ENCODE measurements at places on chromosomes 2 and 18.

GRCh38 chr2:229410264-229410663, 139.2 kb upstream of the PID1 start:
- no peak for DNase-seq

- DNase-seq, result no peak
Observed at GRCh38 chr2:2409481-2409880, 78.4 kb upstream of the MYT1L start.

GRCh38 chr18:66694852-66695251, 91.0 kb upstream of the CDH19 start:
- DNase-seq, result no peak

GRCh38 chr18:36141576-36141975, 11.9 kb downstream of the ELP2 start:
- no peak for DNase-seq

GRCh38 chr18:59604877-59605276, 92.3 kb downstream of the CCBE1 start:
- DNase-seq, result no peak

- no peak for DNase-seq
Observed at GRCh38 chr18:62844850-62845643, 129.7 kb downstream of the PHLPP1 start.

- DNase-seq, result no peak
Observed at GRCh38 chr2:46647041-46647440, 167.7 kb downstream of the TMEM247 start.

DNA sequence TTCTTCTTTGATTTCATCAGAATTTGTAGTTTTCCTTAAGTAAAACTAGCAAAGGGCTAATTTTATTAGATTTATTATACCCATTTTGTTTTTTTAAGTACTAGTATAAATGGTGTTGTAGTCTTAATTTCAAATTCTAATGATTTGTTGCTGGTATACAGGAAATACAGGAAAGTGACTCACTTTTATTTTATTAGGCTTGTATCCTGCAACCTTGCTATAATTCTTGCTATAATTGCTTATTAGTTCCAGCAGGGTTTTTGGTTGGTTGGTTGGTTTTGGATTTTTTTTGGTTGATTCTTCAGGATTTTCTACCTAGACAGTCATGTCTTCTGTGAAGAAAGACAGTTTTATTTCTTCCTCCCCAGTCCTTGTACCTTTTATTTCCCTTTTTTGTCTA, 110.6 kb upstream of the IL1R2 start:
- DNase-seq, result no peak

DNA sequence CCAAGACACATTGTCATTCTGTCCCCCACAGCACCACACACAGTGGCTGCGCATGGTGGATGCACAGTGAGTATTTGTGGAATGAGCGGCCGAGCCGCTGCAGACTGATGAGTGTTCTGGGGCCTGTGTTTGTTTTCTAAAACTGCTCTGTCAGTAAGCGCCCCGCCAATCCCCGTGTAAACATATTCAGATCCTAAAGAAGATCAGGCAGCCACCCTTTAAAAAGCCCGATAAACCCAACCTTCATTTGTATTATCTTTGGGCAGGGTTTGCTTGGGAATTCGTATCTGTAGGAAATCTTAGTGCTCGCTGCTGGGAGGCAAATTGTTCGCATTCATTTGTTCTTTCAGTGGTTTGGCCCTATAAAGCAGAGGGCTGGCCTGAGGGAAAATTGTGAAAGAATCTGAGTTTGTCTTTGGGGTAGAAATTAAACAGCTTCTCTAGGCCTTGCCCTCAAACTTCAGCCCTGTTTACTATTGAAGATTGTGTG, 68.6 kb downstream of the TGOLN2 start:
- DNase-seq, result no peak

- DNase-seq, result peak; percentile 9
Observed at GRCh38 chr18:46497129-46497528, 159.9 kb downstream of the LOXHD1 start.

DNA sequence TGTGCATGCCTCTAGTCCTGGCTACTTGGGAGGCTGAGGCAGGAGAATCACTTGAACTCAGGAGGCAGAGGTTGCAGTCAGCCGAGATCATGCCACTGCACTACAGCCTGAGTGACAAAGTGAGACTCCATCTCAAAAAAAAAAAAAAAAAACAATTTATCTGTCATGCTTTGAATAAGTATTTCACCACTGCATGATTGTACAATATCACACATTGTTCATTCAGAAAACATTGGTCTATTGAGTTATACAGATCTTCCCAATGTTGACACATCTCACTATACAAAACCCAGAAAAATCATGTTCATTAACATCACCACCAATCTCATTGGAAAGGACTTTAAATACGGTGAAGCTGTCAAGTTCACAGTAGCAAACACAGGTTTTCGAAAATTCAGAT, 46.8 kb upstream of the PPM1B start:
- DNase-seq, result no peak

DNA sequence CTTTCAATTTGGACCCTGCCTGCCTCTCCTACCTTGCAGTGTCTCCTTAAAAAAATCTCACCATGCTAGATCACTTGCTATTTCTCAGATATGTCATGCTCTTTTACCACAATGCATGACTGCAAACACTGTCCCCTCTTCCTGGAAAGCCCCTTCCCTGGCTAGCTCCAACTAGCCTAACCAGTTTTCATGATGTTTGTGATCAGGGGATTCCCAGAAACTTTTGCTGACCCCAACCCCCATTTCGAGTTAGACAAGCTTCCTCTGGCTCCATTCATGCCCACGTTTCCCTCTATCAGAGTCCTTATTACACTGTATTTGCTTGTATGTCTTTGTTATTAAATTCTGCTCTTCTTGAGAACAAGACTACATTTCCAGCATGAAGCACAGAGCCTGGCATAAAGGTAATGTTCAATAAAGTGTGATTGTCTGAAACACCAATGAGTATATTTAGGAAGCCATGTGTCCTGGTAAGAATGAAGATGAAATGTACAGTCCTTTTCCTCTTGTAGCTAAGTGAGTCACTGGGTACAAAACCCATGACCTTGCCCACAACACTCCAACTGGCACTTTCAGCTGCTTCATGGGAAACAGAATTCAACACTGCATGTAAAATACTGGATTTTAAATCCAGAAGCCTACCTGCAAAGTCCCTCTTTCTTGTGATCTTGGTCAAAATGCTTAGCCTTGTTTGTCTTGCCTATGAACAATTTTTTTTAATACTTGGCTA, 62.0 kb upstream of the ATL2 start:
- DNase-seq, result no peak

GRCh38 chr2:43225093-43225787, 1.2 kb downstream of the ZFP36L2 start:
- peak; percentile 41 for DNase-seq

GRCh38 chr2:31696068-31696467, 115.3 kb upstream of the SRD5A2 start:
- DNase-seq, result no peak

DNA sequence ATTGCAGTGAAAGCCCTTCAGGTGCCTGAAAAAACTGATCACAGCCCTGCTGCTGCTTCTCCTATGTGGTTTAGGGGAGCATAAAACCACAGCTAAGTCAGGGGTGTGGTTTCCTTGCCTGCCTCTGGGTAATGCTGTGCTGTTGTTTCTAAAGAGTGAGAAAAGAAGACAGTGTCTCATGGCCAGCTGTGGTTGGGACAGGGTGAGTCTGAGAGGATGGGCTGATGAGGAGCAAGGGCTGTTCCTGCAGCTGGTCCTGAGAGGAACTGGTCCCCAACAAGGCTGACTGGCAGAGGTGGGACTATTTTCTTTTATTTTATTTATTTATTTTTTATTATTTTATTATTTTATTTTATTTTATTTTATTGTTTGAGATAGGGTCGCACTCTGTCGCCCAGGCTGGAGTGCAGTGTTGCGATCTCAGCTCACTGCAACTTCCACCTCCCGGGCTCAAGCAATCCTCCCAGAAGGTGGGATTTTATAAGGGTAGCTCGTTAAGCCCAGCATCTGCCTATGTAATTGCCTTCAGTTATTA, 236.7 kb downstream of the FHOD3 start:
- no peak for DNase-seq

DNA sequence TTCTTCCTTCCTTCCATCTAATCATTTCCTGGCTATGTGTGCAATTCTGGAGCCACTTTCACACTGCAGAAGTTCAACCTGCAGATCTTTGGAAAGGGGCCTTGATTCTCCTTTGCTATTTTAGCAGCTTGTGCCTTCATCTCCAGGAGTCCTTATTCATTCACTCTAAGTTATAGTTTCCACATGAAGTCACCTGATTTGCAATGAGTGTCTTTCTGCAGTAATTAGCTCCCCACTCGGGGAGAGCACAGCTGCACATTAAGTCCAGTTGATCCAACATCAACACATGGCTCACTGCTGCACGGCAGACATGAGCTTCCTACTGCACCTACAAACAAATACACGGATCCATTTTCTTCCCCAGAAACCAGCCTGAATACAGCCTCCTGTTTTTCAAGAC, 323.1 kb upstream of the TNP1 start:
- DNase-seq, result no peak

DNA sequence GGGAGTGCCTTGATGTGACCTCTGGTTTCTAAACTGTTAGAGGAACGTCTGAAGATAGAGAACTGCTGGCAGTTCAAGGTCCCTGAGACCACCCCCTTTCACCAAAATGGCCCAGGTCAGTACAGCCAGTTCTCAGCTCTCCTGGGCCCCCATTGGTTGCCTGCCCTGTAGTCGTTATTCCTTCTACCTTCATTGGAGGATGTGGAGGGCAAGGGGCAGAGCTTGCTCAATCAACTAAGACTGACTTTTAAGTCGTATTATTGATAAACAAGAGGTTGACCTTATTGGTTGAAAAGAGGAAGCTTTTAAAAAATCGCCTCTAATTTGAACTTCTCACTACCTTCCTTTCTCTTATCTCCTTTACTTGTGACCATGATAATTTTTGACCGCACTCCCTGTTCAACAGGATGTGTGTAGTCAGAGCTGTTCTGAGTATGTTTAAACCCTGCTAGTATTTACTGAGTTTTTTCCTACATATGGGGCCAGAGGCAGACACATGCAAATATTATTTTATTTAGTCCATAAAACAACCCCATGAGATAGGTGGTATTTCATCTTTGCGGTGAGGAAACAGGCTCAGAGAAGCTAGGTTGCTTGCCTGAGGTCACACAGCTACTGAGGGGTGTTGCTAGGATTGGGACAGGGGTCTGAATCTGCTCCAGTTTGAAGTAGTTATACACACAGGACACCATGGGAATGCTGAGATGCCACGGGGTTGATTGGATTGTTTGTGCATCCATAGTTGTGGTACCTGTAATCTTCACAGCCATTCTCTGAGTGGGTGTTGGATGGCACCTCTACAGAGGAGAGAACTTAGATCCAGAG, 65.9 kb downstream of the TMEM247 start:
- peak; percentile 4 for DNase-seq

GRCh38 chr18:75016025-75016717, 192.8 kb downstream of the PTGR3 start:
- DNase-seq, result no peak

DNA sequence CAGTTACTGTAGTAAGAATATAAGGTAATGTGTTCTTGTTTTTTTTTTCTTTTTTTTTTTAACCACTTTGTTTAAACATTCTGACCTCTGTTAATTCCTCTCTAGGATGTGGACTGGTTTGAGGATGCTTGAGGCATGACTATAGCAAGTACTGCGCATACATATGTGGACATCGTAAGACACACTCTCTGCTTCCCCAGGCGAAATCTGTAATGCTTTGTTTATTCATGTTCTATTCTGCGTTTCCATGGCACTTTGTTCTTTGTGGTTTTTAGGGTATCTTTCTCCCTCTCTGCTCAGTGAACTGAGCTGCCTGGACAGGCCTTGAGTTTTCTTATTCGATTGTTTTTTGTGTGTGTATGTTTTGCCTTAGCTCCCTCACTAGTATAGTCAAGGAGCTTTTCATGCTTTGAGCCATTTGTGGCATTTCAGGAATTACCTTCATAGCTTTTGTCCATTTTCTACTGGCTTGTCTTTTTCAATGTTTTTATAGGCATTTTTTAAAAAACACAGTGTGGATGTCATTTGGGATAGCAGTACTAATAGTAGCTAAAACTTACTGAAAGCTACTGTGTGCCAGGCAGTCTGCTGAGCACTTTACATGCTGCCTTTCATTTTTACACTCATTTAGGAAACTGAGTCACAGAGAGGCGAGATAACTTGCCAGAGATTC, 1.9 kb upstream of the SH3BP4 start:
- DNase-seq, result no peak

GRCh38 chr18:63229971-63230370, 89.6 kb downstream of the BCL2 start:
- DNase-seq, result no peak

- no peak for DNase-seq
Observed at GRCh38 chr18:63261029-63261428, 58.5 kb downstream of the BCL2 start.

GRCh38 chr2:102788885-102789260, 27.0 kb downstream of the TMEM182 start:
- DNase-seq, result peak; percentile 18

DNA sequence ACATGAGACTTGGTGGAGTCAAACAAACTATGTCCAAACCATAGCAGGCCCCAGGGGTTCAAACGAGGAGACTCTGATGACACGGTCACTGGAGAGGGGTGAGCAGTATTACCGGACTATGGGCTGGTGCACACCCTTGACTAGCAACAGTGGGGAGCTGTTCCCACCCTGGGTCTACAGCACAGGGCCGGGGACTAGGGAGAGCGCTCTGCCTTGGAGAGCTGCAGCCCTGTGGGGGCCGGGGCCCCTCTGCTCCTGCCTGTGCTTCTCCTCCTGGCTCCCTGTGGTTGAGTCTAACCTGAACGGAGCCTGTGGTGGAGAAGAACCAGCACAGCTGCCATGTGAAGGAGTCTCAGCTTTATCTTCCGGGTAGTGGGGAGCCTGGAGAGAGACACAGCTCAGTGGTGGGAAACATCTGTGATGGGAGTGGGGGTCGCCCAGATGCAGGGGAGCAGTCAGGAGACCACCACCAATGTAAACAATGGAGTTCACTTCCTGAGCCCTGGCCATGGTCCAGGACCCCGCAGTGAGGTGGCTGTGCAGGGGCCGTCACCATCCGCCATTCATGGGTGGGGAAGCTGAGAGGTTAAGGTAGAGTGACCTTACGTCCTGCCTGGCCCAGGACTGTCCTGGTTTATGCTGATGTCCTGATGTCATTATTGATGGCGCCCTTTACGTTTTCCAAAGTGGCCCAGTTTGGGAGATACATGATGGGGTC, 195.7 kb upstream of the TWIST2 start:
- no peak for DNase-seq

GRCh38 chr2:126659562-126660467, 3.9 kb downstream of the GYPC start:
- DNase-seq, result no peak

DNA sequence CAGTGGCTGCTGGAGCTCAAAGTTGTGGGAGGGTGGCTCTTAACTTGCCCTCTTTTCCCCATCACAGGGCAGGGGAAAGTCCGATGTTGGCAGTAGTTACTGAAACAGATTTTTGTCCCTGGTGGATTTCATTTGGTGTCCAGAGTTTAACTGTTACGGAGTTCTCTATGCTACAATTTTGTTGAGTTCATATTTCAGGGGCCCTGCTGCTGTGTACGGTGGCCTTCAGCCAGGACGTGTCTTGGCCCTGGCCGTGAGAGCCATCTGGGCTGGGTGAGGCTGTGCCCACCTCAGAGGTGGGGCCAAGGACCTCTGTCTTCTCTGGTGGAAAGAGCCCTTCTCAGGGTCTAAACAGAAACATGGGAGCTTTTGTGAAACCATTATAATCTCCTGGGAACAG, 67.4 kb downstream of the SH3YL1 start:
- no peak for DNase-seq
